Activated CD4-positive, alpha-beta T cell treated with anti-CD3 and anti-CD28 coated beads, Interleukin-2, amount 50 U/mL, for 24 hours (primary cell): ENCODE measurements at places on chromosomes 1 and 21.

GRCh38 chr1:182978151-182978853 lies 25.3 kb upstream of the SHCBP1L start:
- no peak for DNase-seq

DNA sequence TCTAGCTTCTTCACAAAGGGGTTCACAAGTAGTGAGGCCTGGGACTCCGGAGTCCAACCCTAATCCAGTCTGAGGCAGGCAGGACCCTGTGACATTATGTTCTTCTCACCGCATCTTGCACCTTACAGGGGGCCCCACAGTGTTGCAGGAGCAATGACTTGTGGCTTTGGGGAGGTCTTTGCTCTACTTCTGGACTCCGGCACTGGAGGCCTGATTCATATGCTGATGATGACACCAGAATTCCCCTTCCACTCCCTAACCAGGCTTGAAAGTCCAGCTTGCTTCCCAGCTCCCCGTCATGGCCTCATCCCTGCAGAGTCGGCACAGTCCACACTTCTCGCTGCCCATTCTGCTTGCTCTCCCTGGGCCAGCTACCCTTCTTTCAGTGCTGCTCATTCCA lies 96.3 kb upstream of the SLC44A3 start:
- DNase-seq = no peak

DNA sequence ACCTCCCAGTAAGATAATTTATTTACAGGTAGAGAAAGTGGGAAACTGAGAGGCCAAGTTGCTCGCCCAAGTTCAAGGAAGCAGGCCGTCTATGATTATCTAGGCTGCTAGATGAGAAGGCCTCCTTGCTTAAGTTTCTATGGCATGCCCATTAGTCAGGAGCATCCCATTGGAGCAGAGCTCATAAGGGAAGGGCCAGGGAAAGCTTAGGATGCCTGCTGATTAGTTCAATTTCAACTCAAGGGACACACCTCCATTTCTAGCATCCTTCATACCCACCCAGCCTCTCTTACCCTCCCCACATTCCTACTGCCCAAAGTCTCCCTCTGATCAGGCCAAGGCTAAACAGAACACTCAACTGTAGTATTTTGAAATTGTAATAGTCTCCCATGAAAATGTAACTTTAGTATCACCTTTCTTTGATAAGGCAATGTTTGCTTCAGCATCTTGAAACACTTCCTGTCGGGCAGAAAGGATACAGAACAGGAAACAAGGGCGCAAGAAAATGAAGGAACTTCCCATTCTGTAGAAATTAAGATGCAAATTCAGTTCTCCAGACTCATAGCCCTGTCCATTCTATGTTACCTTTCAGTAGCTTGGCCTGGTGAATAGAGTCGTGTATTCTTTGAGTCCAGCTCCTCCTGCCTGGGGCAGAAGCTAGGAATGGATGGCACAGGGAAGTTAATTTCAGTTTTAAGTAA lies 46.3 kb upstream of the TARBP1 start:
- no peak for DNase-seq

GRCh38 chr21:32206631-32207405 lies 72.0 kb downstream of the MIS18A start:
- DNase-seq = no peak

DNA sequence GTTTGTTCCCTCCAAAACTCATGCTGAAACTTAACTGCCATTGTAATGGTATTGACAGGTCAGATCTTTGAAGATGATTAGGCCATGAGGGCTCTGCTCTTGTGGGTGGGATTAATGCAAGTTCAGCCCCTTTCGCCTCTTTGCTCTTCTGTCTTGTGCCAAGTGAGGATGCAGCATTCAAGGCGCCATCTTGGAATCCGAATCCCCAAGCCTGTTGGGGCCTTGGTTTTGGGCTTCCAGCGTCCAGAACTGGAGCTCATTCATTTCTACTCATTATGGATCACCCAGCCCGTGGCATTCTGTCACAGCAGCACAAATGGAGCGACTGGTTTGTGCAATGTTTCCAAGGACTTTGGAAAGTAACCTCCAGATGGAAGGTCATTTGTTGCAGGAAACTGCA lies 5.6 kb downstream of the TTC34 start:
- no peak for DNase-seq

GRCh38 chr1:110218739-110219138 lies 8.6 kb downstream of the KCNC4 start:
- no peak for DNase-seq

GRCh38 chr1:169860187-169860586 lies 33.5 kb downstream of the SCYL3 start:
- no peak for DNase-seq

GRCh38 chr1:185568155-185569123 lies 165.8 kb upstream of the HMCN1 start:
- DNase-seq = no peak

GRCh38 chr1:201758499-201759050 lies 70.4 kb upstream of the IPO9 start:
- DNase-seq = no peak

- no peak for DNase-seq
Measured at GRCh38 chr1:41766546-41766945, 152.2 kb downstream of the HIVEP3 start.

- no peak for DNase-seq
Measured at GRCh38 chr1:177872308-177872900, 97.5 kb downstream of the SEC16B start.

- DNase-seq = no peak
Measured at GRCh38 chr1:75668813-75669212, 55.7 kb upstream of the ACADM start.

GRCh38 chr1:67264899-67265298 lies 42.8 kb upstream of the IL12RB2 start:
- DNase-seq = no peak

GRCh38 chr1:201495551-201496295 lies 11.2 kb downstream of the CSRP1 start:
- no peak for DNase-seq

- DNase-seq = no peak
Measured at GRCh38 chr1:182835806-182836205, 3.3 kb upstream of the DHX9 start.

GRCh38 chr1:244074559-244075171 lies 23.6 kb downstream of the ZBTB18 start:
- DNase-seq = peak; percentile 30

GRCh38 chr1:92926873-92927272 lies 34.4 kb downstream of the DIPK1A start:
- DNase-seq = no peak

DNA sequence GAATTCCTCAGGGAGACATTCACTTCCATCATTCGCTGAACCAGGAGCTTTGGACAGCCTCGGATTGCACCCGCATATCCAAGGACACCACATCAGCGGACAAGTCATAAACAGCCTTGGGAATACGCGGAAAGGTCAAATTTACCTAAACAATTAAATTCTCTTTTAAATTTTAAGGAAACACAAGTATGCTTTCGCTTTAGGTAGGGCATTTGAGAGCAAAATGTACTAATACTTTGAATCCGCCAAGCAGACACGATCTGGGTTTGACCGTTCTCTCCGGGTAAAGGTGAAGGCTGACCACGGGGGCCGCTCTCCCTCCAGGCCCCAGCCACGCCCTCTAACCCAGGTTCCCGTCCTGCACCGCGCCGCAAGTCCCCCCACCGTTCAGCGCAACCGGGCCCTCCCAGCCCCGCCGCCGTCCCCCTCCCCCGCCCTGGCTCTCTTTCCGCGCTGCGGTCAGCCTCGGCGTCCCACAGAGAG lies 479 bp upstream of the ACADM start:
- no peak for DNase-seq

- no peak for DNase-seq
Measured at GRCh38 chr1:33222381-33222780, 33.9 kb upstream of the ZNF362 start.

DNA sequence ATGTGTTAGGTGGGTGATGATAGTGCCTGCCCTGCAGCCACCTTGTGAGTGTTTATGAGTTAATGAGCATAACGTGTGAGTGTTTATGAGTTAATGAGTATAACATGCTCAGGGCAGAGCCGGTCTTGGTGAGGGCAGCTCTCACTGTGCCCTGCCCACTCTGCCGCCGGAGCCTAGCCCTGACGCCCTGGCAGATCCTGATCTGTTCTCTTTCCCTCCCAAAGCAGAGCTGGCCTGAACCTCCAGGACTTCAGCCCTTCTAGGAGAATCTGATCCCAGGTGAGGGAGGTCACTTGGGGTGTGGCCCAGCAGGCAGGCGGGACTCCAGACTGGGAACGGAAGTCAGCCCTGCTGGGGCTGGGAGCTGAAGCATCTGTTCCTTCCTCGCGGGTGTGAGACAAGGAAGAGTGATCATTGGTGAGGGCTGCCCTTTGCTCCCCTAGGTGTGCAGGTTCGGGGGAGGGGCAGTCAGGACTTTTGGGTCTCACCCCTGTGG lies 5.7 kb downstream of the FBLIM1 start:
- no peak for DNase-seq
